Fibroblast of mammary gland (primary cell): ENCODE measurements at places on chromosomes 12 and 14.

DNA sequence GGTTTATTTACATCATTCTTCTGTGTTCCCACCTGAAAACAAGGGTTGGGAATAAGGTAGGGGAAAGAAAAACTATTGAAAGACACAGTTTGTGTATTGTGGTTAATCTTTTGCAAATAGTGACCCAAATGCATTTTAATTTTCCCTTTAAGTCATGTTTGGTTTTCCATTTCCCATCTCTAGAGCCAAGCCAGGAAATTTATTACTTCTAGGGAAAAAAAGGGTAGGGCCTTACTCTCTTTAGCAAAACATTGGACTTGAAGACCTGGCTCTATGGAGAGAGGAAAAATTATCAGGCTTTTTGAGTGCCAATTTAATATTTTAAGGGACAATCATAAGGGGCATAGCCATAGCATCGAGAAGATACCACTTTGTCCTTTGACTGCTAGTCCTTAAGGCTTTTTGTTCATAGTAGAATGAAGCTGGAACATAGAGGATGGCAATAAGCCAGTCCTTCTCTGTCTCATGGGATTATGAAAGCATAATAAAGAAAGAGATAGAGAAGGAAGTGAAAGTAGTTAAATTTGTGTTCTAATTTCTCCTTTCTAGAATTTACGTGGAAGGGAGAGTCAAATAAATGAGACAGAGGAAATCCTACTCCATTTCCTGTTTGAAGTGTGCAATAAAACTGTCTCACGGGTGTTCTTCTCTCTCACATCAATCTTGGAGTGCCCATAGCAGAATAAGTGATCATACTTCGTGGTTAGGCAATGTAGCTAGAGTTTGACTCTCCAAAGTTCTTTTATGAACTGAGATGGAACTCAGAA lies 50.9 kb upstream of the PPFIA2 start:
- DNase-seq: peak; percentile 58

DNA sequence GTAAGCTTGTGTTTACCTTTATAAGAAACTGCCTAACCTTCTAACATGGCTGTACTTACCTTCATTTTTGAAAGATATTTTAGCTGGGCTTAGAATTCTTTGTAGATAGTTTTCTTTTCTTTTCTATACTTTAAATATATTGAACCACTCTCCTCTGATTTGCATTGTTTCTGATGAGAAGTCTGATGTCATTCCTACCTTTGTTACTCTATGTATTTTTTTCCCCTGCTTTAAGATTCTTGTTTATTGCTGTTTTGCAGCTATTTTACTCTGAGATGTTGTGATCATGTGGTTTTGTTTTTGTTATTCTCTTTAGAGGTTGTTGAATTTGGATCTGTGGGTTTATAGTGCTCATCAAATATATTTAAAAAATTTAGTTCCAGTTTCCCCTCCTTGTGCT lies 31.8 kb downstream of the CNOT2 start:
- no peak for DNase-seq

GRCh38 chr12:43282106-43282505 lies 269.9 kb downstream of the ADAMTS20 start:
- peak; percentile 69 for DNase-seq

GRCh38 chr12:124646385-124647230 lies 79.2 kb upstream of the NCOR2 start:
- DNase-seq: no peak

GRCh38 chr14:95316821-95317220 lies 2.9 kb downstream of the CLMN start:
- no peak for DNase-seq

DNA sequence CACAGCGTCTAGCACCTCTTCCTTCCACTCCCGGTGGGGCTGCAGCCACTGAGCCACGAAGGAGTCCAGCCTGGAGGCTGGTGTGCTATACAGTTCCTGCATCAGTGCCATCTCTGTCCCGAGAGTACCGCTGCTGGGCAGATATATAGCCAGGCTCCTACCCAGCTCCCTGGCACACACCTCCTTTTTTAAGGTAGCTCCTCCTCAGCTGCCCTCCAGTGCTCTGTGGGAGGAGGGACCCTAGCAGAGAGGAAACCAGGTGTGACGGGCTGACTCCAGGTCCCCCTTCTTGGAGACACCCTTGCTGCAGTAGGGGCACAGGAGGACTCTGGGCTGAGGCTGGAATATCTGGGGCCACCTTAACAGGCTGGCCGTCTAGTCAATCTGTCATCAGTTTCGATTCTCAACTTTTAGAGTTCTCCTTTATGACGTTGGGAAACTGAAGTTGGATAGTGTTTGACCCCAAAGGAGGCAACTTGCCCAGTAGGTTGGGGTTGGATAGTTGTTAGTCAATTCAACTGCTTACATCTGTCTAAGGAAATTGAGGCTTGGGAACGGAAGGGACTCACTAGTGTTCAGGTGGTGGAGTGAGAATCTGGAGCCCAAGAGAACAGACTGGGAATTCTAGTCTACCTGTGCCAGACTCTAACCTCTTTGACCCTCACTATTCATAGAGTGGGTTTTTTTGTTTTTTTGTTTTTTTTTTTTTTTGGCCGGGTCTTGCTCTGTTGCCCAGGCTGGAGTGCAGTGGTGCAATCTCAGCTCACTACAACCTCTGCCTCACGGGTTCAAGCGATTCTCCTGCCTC lies at the start of gene OASL:
Gene OASL, minus strand, starts transcription at position 386 of the 808 bp plus-strand sequence. Its CDS starts 275 bp downstream, at position 111.
- DNase-seq: peak; percentile 89

GRCh38 chr12:23921099-23921856 lies 28.2 kb downstream of the SOX5 start:
- DNase-seq: no peak

DNA sequence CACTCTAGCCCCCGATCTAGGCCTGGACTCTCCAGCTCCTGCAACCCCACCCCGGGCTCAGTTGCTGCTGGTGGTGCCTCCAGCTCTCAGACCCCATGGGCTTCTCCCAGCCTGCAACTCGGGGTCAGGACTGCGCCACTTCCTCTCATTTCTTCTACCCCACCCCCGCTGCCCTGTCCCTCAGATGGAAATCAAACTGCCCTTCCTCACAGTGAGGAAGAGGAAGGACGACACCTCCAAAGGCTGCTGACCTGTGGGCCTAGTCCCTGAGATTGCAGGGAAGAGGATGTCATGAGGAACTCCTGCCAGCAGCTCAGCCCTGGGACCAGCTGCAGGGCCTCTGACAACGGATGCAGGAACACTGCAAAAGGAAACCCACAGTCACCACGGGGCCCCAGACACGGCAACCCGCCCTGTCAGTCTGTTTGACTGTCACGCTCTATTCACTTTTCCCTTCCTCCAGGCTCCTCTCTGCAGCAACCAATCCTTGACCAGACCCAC lies 29.3 kb upstream of the PNMA1 start:
- DNase-seq: no peak

- DNase-seq: no peak
Observed at GRCh38 chr14:105076805-105077648, 11.8 kb upstream of the GPR132 start.

DNA sequence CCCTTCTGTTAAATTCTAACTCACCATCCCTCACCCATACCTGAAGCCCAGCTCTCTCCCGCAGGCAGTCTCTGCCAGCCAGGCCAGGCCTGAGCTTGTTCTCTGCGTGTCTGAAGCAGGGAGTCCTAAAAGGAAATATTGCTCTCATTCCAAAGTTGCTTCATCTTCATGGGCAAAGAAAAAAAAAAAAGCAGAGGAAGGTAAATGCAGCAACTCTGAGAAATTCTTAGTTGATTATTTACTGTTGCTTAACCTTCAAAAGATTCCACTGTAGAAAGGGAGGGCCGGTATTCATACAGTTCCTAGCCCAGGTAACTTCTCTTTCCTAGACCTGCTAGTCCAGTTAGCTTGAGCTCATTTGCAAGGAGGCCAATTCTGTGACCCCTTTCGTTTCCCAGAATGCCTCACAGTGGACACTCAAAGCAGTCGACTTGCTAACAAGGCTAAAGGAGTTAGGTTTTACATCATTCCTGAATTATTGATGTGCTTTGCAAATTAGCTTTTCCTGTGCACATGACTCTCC lies 193.5 kb upstream of the EEA1 start:
- peak; percentile 23 for DNase-seq

GRCh38 chr14:79515158-79515557 lies 696.1 kb downstream of the DIO2 start:
- DNase-seq: peak; percentile 11

DNA sequence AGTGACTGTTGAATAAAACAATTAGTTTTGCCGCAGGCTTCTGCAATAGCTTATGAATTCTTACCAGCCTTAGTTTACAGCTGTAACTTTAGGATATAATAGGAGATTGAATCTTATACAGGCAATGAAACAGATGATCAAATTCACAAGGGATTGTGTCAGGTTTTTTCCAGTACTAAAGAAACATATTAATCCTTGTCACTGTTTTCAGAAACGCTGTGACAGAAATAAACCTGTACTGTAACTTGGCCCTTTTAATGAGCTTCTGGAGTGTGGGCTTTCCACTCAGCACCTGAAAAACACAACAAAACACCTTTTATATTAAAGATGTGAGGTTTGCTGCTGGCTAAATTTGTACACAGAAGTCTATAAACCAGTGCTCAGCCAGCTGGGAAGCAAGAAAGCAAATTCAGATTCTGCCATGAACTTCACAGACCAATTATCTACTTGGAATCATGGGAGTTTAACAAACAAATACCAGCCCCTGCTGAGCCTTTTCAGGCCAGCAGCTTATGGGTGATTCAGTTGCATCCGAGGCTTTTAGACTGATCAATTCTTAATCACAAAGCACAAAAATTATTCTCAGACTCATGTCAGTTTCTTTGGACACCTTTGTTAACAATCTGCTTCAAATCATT lies 109.5 kb downstream of the FOXG1 start:
- no peak for DNase-seq

- no peak for DNase-seq
Observed at GRCh38 chr14:90850487-90850886, 34.3 kb upstream of the TTC7B start.

- no peak for DNase-seq
Observed at GRCh38 chr14:93587330-93587729, 156.6 kb downstream of the UNC79 start.

DNA sequence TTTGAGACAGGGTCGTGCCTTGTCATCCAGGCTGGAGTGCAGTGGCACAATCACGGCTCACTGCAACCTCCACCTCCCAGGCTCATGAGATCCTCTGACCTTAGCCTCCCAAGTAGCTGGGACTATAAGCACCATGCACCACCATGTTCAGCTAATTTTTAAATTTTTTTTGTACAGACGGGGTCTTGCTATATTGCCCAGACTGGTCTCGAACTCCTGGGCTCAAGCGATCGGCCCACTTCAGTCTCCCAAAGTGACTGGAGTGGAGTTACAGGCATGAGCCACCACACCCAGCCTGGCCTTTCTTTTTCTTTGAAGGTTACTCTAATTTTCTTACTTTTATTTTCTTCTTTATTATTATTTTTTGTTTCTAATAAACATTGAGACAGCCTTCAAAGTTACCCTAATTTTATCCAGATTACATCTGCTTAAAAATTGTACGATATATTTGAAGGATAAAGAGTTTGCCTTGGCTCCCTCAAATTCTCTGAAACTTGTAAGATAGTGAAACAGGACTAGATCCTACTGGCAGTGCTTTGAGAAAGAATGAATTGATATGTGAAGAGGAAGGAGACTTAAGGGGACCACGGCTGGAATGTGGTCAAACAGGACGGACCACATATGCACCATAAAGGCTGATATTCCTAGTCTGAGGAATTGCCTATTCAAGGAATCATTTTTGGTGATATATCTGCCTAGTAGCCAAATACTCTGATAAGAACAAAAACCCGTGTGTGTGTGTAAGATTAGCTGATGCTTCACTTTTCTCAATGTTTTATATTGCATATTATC lies 14.1 kb upstream of the SINHCAF start:
- DNase-seq: no peak

GRCh38 chr12:107396991-107397390 lies 288.6 kb upstream of the PWP1 start:
- DNase-seq: peak; percentile 5
